ENCODE measurements at places on chromosomes 5 and 9.

DNA sequence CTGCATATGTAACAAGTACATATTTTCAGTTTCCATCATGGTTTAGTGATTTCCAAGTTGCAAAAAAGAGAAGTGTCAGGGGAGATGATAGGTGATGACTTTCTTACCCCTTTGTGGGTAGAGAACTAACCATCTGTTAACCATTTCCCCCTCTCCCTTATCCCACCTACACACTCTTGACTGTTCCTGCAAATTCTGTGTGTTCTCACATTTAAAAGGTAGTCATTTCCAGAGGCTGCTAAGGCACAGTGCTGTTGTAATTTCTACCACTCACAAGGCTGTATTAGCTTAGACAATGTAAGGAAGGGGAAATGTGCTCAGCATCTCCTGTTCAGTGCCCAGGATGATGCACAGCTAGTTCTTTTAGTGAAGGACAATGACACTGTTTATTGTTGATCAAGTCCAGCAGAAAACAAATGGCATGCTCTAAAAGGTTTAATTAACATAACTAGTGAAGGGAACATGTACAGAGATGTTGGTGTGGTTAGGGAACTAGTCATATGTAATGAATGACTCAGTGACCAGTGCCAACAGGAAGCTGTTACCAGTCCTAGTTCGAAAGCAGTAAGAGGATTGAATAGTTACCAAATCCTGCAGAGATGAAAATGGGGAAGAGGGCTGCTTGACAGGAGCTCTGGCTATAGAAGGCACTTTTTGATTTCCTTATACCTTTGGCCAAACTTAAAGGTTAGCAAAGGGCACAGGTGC lies 165.1 kb downstream of the PLK2 start:
- no peak for DNase-seq

DNA sequence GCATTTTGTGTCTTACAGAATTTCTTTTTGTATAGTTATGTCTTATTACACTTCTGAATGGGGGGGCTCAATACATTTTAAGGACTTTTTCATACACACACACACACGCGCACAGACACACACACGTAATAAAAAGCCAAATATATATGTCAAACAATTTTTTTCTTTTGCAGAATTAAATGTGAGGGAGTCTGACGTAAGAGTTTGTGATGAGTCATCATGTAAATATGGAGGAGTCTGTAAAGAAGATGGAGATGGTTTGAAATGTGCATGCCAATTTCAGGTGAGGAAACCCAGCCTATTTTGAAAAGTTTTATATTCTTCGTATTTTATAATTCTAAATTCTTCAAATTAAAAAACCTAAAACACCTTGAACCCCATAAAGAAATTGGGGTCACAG lies 25.6 kb downstream of the TMEFF1 start:
- DNase-seq, result no peak

GRCh38 chr5:67808340-67808739 lies 407.2 kb upstream of the PIK3R1 start:
- DNase-seq, result no peak

DNA sequence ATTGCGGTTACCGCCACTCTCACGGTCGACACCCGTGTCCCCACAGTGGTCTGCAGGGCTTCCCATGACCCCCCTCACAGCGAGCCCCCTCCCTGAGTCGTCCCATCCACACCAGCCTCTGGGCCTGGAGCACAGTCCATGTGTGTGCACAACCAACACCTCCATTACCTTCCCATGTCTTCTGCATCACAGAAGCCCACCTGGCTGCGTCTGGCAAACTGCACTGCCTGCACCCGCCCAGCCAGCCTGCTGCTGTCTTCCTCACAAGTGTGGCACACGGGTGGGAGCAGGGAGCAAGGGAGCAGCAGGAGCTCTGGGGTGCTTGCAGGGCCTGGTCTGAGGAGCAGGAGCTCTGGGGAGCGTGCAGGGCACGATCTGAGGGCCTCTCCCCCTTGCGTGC lies 415.3 kb upstream of the IRX4 start:
- no peak for DNase-seq

GRCh38 chr9:109248133-109248581 lies 72.7 kb downstream of the EPB41L4B start:
- DNase-seq, result no peak

DNA sequence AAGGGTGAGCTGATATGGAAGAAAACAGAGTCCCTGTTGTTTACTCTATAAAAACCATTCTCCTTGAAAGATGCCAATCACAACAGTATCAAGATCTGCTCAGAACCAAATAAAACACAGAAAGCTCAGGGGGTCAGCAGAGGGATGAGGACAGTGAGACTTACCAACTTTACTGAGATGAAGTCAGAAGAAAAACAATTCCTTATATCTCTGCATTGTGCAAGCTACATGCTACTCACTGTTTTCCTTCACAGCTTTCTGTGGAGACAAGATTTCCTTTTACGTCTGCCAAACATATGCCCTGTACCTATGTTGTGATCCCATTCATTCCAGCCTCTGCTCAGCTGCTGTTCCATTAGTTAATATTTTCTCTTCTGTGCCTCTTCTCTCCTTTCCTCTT lies 185.6 kb downstream of the TSSK1B start:
- DNase-seq, result no peak

GRCh38 chr5:746258-746761 lies 38.2 kb downstream of the ZDHHC11B start:
- DNase-seq, result no peak

GRCh38 chr5:65482296-65482735 lies 596 bp upstream of the ADAMTS6 start:
- DNase-seq, result no peak

- peak; percentile 53 for DNase-seq
These were observed 17.6 kb downstream of the TRMO start for GRCh38 chr9:97904725-97905124.

- DNase-seq, result no peak
These were observed 98.4 kb downstream of the C9orf152 start for GRCh38 chr9:110109333-110110092.

DNA sequence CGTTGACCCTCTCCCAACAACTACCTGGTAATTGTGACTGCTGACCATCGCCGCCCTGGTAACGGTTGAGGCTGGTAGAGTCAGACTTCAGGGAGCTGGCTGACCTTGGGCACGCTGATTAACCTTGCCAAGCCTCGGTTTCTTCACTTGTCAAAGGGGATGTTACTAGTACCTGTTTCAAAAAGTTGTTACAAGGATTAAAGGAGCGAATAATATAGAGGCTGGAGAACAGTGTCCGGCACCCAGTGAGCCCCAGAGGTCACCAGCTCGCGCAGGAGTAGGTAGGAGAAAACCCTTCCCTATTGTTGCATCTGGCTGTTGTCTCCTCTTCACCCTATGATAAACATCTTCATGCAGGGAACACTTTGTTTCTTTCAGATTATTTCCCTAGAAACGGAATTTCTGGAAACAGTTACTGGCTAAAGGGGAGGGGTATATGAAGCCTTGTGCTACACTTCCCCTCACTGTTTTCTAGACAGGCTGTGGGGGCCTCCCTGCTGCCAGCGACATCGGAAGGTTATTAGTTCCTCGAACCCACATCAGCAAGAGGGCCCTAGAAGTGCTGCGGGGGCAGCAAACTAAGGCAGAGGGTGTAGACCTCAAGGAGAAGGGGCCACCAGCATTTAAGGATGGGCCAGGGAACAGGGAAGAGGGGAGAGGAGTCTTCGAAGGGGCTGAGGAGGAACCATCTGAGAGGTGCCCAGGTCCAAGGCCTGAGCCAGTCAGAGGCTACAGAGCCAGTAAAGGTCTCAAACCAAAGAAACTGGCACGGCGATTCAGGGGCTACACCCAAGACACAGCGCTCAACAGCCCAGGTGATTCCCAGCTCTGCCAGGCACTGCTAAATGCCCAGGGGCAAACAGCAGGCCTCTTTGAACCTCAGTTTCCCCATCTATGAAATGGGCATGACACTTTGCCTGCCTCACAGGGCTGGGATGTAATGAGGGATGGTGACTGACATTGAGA lies 37.6 kb downstream of the HRH2 start:
- no peak for DNase-seq

DNA sequence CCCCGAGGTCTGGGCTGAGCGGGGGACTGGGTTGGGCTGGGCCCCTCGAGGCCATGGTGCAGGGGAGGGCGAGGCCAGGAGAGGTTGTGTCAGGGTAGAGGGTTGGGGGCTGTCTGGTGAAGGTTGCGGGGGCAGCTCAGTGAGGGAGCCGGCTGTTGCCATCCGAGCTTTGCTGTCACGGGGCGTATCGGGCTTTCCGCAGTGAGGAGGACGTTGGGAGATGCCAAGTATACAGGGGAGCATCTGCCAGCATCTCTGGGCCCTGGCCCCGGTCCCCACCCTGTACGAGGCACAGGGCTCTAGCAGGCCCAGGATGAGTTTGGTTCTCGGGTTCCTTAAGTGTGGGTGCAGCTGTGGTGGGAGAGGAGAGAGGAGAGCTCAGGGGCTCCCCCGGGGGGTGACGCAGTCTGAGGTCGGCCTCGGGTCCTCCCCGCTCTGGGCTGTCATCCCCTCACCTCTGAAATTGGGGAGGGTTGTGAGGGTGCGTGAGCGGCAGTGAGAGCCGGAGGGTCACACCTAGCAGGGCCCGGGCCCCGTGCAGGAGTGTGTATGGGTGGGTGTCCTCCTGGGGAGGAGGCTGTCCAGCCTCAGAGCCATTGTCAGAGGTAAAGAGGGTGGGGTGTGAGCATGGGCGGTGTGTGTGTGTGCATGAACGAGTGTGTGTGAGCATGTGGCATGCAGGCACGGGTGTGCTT lies 87.3 kb downstream of the COL5A1 start:
- DNase-seq, result no peak

DNA sequence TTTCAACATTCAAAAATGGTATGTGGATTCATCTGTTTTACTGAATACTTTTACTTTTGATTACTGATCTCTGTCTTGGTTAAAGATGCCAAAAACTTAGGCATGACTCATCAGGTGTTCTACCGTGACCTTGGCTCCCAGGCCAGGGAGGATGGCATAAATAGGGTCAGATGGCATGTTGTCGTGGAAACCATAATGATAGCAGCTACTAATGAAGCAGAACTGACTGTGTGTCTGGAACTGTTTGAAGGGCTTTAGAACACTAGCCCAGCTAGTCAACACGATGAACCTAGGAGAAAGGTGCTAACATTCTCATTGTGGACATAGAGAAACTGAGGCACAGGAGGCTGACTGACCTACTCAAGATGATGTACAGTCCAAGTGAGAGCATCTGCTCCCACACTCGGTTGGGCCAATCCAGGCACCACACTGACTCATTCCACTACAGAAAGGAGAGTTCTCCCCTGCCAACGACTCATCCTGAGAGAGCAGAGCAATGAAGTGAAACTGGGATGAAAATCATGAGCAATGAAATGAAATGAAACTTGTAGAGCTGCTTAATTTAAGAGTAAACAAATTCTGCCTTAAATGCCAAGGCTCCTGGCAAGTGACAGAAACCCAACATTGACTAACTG lies 116.0 kb downstream of the TENT4A start:
- DNase-seq, result peak; percentile 70

DNA sequence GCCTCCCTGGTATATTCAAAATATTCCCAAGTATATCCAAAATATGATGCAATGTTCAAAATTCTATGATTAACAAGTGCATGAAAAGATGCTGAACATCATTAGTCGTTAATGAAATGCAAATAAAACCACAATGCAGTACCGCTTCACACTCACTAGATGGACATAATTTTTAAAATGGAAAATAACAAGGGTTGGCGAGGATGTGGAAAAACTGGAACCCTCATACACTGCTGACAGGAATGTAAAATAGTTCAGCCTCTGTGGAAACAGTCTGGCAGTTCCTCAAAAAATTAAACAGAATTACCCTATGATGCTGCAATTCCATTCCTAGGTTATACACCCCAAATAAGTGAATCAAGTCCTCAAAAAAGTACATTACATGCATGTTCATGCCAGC lies 36.1 kb upstream of the MYOT start:
- no peak for DNase-seq

- DNase-seq, result no peak
These were observed 1.3 kb upstream of the SRA1 start for GRCh38 chr5:140558542-140558941.

DNA sequence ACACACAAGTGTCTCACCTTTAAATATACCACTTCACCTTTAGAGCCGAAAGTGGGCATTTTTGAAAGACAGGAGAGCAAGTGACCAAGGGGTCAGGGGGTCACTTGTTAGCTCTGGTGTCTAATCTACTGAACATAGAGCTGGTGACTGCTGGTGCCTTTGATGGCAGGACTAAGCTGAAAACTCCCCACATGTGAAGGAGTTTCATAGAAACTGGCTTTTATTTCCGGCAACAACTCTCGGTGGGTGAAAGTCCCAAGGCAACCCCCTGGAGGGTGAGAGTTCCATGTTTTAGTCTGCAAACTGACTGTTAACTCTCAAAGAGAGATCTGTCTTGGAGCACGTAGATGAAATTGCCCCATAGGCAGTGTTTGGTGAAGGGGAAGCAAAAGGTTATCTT lies 466.9 kb downstream of the DMRTA1 start:
- no peak for DNase-seq

GRCh38 chr5:11903614-11904264 lies 507 bp downstream of the CTNND2 start:
- no peak for DNase-seq

DNA sequence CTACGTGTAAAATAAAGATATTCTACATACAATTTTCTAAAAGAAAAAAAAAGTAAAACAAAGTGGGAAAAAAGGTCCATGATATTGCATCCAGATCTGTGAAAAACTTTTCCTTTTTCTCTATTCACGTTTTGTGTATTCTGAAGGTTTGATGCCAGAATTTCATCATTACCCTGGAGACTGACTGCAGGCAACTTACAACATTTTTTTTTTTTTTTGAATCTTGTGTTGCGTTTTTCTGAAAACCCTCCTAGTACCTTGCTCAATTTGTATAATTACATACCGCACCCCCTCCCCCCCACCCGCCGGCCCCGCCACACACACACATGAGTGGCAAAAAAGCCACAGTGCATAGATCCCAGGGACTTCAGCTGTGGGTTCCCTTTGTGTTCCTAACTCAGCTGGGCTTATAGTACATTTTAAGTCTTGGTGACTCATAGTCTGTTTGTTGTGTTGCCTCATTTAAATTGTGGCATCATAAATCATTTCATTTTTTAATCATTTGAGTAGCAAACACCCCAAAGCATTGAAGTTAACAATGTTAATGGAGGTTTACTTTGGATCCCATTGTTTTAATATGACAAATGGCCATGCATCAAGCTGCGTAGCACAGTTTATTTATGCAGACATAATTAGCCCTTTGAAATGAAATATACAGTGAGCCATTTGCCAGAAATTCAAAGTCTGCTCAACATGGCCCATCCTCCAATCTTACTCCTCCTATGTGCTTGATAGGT lies 36.0 kb downstream of the PRDM6 start:
- DNase-seq, result no peak

DNA sequence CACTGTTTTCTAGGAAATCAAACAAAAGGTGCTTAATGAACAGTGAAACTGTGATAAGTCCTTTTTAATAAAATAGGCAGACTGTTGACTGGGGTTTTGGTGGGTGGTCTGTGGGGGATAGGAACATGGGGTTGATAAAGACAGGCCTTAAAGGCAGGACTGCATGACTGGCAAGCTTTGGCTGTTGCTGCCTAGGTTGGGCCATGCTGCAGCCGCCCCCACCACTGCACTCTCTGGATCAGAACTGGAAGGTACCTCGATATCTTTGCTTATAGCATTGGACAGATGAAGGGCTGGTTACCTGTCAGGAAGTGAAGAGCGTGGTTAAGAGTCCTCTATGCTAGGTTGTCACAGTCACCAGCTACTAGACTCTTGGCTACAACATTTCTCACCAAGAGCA lies 24.4 kb downstream of the APBA1 start:
- DNase-seq, result no peak
